ENCODE measurements at places on chromosomes 6 and 20.

DNA sequence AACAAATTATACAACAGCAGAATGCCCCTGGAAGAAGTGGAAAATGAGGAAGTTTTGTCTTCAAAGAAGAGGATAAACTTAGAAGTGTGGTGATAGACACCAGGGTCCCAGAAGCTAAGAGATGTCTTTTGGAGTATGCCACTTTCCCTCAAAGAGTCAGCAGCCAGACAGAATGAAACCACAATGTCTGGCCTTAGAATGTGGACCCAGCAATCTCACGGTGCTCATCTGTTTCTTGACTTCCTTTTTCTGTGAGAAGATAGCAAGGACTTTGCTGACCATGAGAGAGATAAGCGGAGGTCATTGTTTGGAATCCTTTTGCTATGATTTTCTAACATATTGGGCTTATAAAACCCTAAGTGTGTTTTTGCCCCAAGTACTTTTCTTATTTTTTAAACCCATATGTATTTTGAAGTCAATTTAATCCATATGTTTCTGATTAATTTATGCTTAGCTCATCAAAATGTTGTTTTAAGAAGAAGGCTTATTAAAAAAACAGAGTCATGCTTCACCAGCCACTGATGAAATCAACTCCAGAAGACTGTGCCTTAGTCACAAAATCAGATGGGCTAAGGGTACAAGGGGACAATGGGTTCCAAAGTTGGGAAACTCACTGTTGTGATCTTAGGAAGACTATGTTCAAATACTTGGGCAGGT lies 451.2 kb upstream of the JAG1 start:
- DNase-seq, result peak; percentile 3

DNA sequence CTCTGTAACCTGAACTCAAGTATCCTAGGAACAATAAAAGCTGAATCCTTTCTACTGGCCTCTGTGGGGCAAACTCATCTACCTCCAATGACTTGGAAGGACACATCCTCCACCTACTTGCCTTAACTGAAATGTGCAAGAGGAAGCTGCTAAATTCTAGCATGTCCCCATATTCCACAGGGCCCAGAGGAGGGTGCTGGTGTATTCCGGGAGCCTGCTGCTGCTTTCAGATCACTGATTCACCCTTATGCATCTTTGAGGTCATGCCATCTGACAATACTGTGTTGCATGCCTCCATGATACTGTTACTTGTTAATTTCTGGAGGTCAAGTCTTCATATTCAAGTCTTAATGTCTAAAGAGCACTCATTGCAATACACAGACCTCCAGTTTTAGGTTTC lies 40.3 kb downstream of the LYRM4 start:
- DNase-seq, result no peak

- no peak for DNase-seq
Measured at GRCh38 chr6:137815692-137816091, 51.4 kb upstream of the TNFAIP3 start.

DNA sequence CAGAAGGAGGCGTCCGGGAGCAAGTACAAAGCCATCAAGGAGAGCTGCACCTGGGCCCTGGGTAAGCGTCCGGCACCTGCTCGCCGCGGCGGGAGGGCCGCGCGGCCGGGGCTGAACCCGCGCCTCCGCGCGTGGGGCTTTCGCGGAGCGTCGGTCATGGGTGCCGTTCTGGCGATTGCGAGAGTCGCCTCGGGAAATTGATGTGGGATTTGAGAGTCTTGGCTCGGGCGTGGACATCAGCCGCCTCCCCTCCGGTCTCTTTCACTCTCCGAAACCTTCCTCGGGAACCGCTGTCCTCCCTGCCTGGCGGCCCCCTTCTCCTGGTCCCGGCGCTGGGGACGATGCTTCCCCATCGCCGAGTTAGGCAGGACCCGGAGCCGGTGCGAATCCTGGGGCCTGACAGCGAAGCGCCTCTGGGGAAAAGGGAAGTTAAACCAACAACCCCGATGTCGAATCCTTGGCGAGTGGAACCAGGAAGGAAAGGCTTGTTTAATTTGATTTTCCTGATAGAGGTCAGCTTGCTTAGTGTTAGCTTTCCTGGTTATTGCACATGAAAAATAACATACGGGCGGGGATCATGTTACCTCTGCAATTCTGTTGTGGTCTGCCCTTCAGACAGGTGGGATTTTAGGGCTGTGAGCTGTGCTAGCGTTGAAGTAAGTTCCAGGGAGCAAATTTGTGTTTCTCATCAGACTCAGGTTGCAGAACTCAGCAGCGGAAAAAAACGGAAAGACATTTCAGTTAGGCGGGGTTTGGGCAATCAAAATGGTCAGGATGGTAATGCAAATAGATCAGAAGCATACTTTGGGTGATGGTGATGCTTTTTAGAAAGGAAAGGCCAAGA lies 594 bp downstream of the ARFGEF3 start:
- DNase-seq, result no peak

GRCh38 chr6:63572044-63572746 lies at the start of the genes LOC128125822 and PTP4A1:
LOC128125822 (plus strand) TSS chr6:63572480.
PTP4A1 (plus strand) TSS chr6:63572480; CDS start chr6:63576881, 4,401 bp downstream.
- DNase-seq, result peak; percentile 88

GRCh38 chr6:30162265-30163089 lies 869 bp upstream of the TRIM15 start:
- no peak for DNase-seq

- no peak for DNase-seq
Measured at GRCh38 chr6:13865141-13865540, 50.8 kb upstream of the MCUR1 start.

DNA sequence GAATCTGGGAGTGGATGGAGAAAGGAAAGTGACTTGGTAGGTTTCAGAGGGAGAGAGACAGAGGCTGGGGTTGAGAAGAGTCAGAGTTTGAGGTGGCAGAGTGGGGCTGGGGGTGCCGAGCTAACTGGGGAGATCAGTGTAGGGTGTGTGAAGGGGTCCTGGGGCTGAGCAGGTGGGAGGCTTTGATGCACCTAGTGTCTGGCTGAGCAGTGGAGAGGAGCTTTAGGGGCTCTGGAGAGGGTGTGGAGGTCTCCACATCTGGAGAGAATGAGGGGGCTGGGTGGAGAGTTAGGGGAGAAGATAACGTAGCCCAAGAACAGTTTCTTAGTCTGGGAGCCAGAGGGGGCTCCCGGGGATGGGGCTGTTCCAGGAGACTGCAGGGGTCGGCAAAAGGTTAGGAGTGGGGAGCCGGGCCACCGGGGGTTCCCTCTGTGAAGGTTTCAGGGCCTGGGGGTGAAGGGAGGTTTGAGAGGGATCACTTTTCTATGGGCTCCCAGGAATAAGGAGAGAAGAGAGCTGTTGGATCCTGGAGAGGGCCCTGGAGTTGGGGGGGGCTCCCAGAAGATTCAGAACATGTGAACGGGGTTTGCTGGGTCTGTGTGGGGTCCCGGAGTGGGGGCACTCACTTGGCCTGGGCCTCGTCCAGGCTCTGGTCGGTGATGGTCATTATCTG lies 797 bp downstream of the PBX2 start:
- no peak for DNase-seq

- no peak for DNase-seq
Measured at GRCh38 chr6:79571030-79571367, 33.8 kb upstream of the LCA5 start.

- DNase-seq, result no peak
Measured at GRCh38 chr6:5334341-5334740, 73.0 kb downstream of the FARS2 start.

- DNase-seq, result no peak
Measured at GRCh38 chr6:31727034-31727716, 1.9 kb downstream of the DDAH2 start.

- no peak for DNase-seq
Measured at GRCh38 chr20:24584538-24585356, 115.3 kb downstream of the SYNDIG1 start.

GRCh38 chr6:26394289-26394688 lies 7.8 kb upstream of the BTN3A1 start:
- no peak for DNase-seq

DNA sequence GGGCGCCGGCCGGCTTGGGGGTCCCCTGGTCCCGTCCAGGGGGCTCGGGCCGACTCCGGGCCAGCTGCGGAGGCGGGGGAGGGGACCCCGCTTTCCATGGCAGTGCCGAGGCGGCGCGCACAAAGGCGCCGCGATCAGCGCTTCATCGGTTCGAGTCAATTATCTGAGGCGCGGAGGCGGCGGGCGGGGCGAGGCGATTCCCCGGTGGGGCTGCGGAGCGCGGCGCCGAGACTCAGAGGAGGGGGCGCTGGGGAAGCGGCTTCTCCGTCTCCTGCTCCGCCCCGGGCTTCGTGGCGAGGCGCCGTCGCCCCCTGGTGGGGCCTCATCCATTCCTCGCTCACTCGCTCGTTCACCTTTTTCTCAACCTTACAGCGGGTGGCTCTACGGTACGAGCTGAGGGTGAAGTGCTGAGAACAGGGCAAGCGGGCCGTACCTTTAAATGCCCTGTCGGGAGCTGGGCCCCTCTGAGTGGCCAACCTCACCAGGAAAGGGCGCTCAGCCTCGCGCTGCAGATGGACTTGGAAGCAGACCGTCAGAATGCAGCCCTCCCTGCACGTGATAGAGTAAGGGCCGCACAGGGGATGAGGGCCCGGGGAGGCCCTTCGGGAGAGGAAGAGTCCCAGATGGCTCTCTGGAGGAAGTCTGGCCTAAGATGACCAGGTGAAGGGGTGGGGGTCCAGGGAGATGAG lies 39.9 kb downstream of the SLC52A3 start:
- no peak for DNase-seq

- DNase-seq, result no peak
Measured at GRCh38 chr6:14280006-14280510, 162.5 kb downstream of the CD83 start.

DNA sequence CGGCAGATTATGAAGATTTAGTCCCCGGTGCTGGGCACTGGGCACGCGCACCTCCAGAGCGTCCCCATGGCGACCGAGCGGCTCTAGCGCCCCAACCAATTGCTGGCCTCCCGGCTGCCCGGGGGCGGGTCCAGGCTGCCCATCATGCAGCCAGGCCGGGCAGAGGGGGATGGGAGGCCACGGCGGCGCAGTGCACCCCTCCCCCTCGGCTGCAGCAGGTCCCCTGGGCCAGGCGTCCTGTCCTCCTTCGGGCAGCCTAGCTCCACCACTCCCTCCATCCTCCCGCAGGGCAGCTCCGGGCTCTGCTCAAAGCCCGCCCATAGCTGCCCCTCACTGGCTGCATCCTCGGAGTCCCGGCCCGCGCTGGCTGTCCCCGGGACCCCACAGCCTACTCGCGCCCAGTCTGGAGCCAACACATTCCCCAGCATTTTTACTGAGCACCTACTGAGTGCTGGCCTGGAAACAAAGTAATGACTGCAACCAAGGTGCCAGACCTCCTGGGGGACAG lies 99.4 kb downstream of the ASXL1 start:
- DNase-seq, result no peak

DNA sequence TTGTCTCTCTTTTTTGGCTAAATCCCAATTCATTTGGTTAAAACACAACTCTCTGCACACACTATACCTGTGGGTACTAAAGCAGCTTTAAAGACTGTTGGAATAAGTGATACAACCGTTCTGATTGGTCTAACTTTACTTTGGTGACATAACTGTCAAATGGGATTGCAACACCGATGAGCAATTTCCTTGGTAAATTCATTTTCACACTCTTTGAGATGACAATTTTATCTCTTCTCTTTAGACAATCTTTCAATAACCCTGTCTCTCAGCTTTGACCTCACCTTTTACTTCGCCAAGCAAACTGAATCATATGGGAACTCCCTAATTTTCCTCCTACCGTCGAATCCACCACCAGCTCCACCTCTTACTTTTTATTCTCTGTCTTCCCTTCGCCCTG lies 60.8 kb downstream of the ECT2L start:
- DNase-seq, result no peak
